ENCODE measurements at places on chromosomes 1 and 21.

GRCh38 chr1:175394739-175395138 lies 202.2 kb upstream of the KIAA0040 start:
- DNase-seq = no peak

- DNase-seq = no peak
Observed at GRCh38 chr1:168234846-168235547, 9.2 kb downstream of the SFT2D2 start.

DNA sequence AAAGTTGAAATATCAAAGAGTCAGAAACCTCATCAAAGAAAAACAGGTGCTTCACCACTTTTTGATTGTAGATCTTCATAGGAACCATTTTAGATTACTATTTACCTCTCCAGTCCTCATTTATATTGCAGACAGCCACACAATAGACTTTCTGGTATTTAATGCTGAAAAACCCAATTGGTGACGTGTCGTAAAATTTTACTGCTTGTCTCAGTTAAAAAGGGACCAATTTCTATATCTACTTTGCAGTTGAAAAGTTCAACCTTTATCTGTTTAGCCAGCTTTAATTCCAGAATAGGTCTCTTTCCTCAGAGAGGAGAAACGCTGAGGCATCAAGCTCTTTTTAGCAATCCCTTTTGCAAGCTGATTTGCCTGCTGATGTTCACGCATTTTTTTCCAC lies 1722.4 kb downstream of the PLA2G4A start:
- no peak for DNase-seq

DNA sequence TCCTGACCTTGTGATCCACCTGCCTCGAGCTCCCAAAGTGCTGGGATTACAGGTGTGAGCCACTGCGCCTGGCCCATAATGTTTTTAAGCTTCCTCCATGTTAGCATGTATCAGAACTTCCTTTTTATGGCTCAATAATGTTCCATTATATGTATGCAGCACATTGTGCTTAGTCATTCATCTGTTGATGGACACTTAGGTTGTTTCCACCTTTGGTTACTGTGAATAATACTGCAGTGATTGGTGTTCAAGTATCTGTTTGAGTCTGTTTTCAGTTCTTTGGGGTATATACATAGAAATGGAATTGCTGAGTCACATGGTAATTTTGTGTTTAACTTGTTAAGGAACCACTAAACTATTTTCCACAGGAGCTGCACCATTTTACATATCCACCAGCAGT lies 17.7 kb downstream of the CMPK1 start:
- DNase-seq = no peak

GRCh38 chr1:12851779-12852178 lies 3.3 kb upstream of the HNRNPCL1 start:
- no peak for DNase-seq

DNA sequence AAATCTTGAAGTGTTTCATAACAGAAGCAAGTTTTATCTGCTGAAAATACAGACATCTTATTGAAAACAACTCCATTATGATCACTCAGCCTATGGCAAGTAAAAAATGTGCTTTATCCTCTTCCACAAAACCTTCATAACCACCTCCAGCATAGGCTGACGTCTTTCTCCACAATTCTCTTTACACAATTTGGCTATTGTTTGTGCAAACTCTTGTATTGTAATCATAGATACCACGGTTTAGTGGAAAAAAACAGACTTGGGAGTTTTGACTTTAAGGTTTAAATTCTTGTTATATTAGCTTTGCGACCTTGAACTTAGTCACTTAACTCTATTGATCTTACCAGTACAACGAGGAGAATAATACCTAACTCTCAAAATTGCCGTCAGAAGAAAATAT lies 126.1 kb downstream of the PLD5 start:
- DNase-seq = no peak

- DNase-seq = no peak
Observed at GRCh38 chr1:8055973-8056372, 29.9 kb upstream of the ERRFI1 start.

GRCh38 chr1:44807364-44808062 lies 362 bp upstream of the DYNLT4 start:
- DNase-seq = peak; percentile 94

DNA sequence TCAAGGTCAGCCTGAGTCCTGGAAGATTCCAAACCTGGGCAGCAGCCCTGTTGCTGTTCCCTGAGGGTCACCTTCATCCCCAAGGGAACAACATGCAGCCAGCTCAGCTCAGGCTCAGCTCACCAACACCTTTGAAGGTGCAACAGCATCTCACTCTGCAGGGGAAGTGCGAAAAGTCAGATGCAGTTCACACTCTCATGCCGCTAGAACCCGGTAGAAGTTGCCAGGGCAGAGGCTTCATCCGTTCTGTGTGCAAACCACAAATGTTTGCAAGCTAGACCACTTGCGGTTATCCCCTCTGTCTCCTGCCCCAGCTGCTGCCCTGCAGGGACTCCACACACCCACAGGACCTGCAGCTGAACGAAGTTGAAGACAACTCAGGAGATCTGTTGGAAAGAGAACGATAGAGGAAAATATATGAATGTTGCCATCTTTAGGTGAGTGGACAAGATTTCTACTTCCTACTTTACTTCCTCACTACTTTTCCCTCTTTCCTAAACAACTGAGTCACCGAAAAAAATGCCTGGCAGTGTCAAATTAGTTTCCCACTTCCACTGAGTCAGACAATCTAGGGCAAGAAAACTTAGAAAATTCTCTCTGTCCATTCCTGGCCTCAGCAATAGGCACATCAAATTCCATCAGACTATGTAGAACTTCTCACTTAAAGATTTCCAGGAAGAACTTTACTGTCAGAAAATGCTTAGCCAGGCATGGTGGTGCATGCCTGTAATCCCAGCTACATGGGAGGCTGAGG lies 1.8 kb upstream of the FCRL6 start:
- no peak for DNase-seq

GRCh38 chr1:197773856-197774255 lies 1.4 kb downstream of the DENND1B start:
- peak; percentile 8 for DNase-seq

DNA sequence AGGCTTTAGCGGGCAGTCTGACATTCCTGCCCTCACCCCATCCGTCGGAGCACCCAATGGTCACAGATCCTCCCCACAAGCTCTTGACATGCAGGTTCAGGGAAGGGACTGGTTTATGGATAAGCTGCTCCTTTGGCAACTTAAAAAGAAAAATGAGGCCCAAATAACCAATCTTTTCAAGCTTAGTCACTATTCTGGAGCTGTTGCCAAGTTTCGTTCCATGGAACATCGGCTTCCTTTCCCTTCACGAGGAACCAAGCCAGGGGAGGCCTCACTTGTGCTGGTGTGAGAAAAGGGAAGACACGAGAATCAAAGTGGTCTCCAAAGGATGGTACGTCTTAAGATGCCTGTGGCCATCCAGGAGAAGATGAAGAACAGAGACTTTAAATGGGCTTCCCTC lies 46.1 kb upstream of the LPAR3 start:
- no peak for DNase-seq

DNA sequence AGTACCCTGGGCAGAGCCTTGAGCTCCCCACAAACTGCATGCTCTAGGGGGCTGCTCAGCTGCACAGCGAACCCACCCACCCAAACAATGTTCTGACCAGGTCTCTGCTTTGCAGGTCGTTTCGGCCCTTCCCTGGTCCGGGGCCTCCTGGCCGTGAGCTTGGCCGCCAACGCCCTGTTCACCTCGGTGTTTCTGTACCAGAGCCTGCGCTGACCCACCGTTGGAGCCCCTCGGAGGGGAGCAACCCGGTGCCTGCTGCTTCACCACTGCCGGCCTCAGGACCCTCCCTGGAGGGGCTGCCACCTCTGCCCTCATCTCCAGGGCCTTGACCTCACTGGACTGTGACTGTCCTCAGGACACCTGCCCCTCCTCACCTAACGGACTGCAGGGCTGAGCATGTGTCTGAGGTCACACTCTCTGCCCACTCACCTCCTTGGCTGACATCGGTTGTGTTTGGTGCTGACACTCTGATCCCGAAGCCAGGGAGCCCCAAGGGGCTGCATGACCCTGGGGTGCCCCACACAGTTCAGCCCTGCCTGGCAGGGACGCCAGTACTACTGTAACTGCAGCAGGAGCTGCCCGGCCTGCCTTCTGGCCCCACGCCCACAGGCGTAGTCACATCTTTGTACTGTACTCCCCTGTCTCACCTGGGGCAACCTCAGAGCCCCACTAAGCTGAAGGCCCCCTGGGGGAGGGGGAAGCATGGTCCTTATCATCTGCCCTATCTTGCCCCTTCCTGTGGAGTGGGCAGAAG lies 24.3 kb downstream of the TMEM201 start:
- no peak for DNase-seq

GRCh38 chr1:198363625-198364151 lies 176.8 kb downstream of the ATP6V1G3 start:
- DNase-seq = no peak

DNA sequence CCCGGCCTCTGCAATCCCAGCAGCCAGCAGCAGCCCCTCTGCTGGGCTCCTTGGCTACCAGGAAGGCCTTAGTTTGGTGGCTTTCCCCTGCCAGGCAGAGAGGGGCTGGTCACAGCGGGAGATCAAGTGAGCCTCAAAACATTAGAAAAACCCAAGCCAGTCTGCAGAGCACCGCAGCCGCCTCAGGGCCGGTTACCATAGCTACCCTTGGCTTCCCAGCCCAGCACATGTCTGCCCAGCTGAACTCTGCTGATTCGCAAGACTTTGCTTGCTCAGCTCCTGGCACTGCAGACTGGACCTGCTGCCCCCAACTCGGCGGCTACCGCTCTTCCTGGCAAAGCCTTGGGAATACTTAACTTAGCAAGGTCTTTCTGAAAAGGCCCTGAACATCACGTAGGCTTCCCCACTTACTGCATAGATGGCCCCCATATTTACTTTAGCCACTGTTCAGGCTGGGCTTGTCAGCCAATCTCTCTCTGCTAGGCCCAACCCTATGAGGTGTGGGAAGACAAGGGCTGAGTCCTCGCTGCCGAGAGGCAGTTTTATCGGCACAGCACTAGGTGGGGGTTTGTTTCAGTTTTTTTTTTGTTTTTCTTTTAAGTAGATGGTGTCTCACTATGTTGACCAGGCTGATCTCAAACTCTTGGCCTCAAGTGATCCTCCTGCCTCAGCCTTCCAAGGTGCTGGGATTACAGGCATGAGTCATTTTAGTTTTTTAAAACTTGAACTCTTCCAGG lies 28.6 kb upstream of the PLEKHG5 start:
- DNase-seq = peak; percentile 67

GRCh38 chr21:42010507-42011495 lies 641 bp upstream of the ZBTB21 start:
- peak; percentile 43 for DNase-seq

- no peak for DNase-seq
Observed at GRCh38 chr1:26349188-26349876, 4.6 kb downstream of the CRYBG2 start.

GRCh38 chr1:24946861-24947658 lies 17.0 kb upstream of the RUNX3 start:
- no peak for DNase-seq

DNA sequence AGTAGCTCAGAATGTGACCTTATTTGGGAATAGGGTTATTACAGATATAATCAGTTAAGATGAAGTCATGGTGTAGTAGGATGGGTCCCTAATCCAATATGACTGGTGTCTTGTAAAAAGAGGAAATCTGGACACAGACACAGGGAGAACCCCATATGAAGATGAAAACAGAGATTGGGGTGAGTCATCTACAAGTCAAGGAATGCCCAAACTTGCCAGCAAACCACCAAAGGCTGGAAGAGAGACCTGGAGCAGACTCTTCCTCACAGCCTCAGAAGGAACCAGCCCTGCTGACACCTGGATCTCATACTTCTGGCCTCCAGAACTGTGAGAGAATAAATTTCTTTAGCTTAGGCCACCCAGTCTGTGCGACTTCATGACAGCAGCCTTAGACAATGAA lies 29.9 kb downstream of the KRTAP19-8 start:
- DNase-seq = no peak

DNA sequence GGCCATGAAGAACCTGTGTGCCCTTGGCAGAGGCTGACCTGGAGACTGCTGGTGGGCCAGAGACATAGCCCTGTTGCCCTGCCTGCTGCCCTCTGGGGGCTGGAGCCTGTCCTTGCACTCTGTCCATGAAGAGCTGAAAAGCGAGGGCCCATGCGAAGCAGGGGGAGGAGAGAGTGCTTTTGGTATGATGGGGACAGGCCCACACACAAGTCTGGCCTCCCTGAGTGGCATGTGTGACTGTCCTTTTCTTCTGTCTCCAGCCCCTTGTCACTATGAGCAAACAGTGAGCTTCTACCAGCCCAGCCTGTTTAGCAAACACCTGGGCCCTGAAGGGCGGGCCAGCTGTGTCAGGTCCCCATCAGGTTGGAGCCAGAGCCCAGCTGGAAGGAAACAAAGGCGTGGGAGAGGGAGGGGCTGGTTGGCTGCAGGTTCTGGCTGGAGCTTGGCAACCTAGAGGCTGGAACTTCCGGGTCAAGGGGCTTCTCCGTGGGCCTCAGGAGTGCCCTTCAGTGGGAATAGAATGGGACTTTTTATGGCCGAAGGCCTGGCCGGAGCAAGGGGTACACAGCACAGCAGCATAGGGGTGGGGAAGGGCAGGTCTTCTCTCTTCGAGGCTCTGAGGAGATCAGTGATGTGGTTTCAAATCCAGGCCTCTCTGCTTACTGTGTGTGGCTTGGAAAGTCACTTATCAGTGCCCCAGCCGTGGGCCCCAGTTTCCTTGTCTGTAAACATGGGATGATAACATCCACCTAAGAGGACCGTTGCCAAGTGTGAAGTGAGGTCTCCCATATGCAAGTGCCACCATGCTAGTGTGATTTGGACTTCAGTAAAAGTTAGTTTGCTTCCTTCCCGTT lies 14.3 kb downstream of the QSOX1 start:
- DNase-seq = no peak

- DNase-seq = no peak
Observed at GRCh38 chr1:163195728-163196448, 6.8 kb downstream of the RGS5 start.

GRCh38 chr1:27144920-27145661 lies 9.8 kb downstream of the SLC9A1 start:
- no peak for DNase-seq

DNA sequence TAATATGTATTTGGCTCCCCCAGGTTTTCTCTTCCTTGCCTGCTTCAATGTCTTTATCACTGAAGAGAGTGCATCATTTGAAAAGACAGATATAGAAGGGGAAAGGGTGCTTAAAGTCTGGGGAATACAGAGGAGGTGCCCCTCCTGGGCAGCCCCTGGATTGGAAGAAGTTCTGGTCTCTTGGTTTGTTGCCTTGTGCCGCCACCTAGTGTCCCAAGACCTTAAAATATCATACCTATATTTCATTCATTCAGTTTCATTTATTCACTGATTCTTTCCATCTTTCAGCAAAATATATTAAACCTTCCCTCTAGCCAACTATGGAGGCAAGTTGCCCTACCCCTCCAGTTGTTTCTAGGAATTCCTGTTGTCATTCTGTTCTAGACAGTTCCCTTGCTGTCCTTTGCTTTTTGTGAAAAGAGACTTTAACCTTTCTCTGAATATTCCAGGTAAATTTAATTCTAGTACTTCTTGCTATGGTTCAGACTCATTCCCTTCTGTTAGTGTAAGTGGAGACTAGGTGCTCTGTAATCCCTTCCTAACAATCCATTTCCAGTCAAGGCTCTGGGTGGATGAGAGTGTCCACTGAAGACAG lies 56.1 kb downstream of the MEF2D start:
- no peak for DNase-seq

Data from renal pelvis (tissue), 12 donors.